ENCODE measurements at places on chromosomes 6 and 20. TPM values are rescaled to one million over a fixed set of nuclear protein-coding genes. Genes with fewer than 3 reads are reported as not detected.

- no peak for DNase-seq
These were observed 119.7 kb upstream of the ZNF184 start for GRCh38 chr6:27592481-27593199.

UFL1 gene
- total RNA-seq: 21.2 TPM

DNA sequence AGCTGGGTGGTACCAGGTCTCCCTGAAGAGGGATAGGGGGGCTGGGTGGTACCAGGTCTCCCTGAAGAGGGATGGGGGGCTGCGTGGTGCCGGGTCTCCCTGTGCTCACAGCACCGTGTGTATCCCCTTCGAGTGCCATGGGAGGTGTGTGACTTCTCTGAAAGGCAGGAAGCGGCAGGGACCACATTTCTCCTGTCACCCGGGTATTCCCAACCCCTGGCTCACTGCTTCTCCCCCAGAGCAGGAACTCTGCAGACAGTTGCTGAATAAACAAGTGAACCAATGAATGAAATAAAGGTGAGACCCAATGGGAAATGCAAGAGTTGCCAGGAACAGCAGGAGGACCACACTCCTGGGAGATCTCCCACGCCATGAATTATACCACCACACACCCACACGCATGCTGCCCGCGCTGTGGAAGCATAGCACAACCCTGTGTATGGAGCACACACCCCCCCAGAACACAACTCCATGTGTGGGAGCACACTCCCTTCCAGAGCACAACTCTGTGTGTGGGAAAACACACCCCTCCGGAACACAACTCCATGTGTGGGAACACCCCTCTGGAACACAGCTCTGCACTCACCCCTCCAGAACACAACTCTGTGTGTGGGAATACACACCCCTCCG, 50.7 kb downstream of the RNASET2 start:
- peak; percentile 10 for DNase-seq

HLA-DOA gene
- total RNA-seq: 0.82 TPM

DLK2 gene
- total RNA-seq: 8.6 TPM

DNA sequence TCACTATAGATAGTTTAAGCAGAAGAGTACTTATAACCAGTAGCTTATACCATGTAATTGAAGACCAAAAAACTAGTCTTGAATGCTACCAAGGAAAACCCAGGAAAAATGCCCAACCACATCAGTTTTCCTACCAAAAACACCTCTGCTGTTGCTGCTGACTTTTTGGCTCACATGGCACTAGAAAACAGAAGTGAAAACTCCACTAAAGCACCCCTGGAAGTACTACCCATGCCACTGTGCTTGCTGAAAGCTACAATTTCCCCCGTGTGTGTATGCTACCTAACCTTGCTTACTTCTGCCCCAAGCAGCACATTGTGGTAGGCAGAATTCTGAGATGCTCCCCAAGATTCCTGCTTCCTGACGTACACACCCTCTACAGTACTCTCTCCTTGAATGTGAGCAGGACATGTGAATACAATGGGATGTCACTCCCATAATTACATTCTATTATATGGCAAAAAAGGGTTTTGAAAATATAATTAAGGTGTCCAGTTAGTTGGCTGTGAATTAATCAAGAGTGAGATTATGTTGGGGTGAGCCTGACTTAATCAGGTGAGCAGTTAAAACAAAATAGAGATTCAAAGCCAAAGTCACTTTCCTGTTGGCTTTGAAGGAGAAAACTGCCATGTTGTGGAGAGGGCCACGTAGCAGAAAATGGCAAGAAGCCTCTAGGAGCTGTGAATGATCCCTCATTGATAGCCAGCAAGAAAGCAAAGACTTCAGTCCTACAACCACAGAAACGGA, 209.8 kb upstream of the MARCKS start:
- DNase-seq: no peak

GRCh38 chr6:12381587-12381986, 91.4 kb downstream of the EDN1 start:
- no peak for DNase-seq

DNA sequence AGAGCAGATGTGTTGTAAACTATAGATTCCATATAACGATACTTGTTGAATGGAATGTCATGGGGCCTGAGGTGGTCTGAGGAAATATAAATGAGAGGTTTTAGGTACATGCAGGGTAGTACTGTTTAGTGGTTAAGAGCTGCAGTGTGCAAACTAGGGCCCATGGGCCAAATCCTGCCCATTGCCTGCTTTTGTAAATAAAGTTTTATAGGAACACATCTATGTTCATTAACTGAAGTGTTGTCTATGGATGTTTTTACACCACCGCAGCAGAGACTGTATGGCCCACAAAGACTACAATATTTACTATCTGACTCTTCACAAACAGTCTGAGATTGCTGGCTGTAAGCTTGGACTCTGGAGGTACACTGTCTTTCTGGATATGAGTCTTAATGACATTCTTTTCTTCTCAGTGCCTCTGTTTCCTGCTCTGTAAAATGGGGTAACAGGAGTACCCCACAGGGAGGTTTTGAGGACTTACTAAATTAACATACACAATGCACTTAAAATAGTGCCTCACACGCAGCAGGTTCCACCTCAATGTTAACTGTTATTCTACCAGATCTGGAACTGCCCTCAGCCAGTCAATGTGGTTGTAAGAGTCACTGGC, 12.5 kb downstream of the GCM1 start:
- DNase-seq: no peak

- DNase-seq: no peak
These were observed 38.0 kb downstream of the CD164 start for GRCh38 chr6:109344226-109344625.

DNA sequence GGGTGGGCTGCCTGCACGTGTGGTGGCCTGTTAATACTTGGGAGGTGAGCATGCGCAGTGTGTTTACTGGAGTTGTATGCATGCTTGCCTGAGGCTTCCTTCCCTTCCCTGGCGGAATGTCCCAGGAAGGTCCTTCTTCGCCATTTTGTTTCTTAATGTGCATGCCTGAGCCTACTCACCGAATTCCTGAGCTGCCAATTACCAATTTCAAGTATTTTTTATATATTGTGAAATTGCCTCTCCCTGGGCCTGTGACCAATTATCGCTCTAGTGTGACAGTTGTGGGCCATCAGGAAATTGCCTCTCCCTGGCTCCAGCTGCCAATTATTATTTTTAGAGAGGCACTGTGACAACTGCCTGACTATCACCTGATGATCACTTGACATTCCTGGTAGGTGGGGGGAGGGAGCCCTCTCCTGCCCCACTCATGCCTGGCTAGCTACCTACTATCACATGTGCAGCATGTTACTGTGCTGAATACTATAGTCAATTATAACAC, 70.0 kb downstream of the FAM50B start:
- no peak for DNase-seq

DNA sequence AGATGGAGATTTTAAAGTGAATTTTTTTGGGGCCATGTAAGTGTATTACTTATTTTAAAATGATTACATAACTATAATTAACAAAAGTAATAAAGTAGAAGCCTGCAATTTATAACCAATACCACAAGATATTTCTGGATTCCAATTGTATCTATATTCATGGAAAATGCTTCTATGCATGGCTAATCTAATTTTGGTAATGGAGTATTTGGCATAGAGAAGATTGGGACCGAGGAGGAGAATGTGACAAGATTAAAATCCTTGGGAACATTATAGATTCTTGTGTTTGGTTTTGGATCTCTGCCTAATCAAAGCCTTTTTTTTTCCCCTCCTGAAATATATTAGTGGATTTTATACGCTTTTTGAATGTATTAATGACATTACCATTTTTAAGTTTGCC, 12.9 kb upstream of the TMX4 start:
- DNase-seq: no peak

DNA sequence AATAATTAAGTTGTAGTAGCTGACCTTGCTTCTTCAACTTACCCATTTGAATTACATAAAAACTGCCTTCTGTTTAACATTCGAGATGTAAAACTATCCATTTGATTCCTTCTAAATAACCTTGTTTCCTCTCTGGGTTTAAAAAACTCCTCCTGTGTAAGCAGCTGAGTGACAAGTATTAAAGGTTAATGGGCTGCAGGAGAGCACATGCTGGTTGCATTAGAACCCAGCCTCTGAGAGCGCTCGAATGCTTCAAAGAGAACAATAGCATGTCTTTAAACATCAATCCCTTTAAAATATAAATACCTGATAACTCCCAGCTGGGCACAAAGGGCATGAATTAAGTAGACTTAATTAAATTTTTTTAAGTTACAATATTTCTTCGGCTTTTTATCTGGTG, 215.8 kb downstream of the EYA4 start:
- no peak for DNase-seq

- peak; percentile 66 for DNase-seq
These were observed 162.2 kb downstream of the TBXT start for GRCh38 chr6:166005401-166005943.

GRCh38 chr6:145225500-145225899, 509.8 kb downstream of the EPM2A start:
- DNase-seq: no peak

DNA sequence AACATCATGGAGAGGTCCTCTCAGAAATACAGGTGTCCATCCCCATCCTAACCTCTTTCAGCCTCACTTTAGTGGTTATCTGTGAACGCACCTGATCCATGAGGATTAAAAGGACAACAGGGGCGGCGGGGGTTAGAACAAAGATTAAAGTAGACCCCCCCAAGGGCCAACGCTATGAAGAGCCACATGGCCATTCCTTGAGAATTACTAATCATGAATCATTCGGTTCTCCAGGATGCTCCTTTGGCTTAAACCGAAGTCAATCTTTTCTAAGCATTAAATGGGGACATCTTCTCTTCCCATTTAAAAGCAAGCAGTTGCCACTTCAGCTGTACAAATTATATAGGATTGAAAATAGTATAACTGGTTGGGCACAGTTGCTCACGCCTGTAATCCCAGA, 212.4 kb downstream of the GMPR start:
- DNase-seq: no peak

DNA sequence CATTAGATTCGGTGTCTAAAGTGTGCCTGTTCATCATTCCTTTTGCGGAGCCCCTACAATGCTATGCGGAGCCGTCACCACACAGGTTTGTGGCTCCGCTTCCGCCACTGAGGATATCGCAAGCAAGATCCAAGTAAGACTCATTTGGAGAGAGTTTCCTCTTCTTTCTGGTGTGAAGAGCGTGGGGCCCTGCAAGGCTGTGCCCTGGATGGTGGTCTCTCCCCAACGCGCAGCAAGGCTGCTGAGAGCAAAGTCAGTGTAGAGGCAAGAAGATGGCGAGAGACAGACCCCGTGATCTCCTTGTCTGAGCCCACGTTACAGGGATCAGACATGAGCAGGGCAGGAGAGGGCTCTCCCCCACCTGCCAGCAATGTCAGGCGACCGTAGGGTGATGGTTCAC, 96.3 kb upstream of the AFDN start:
- DNase-seq: no peak

ZBTB2 gene
- total RNA-seq: 11.4 TPM

FOXF2 gene
- 1.2 TPM for total RNA-seq

DNA sequence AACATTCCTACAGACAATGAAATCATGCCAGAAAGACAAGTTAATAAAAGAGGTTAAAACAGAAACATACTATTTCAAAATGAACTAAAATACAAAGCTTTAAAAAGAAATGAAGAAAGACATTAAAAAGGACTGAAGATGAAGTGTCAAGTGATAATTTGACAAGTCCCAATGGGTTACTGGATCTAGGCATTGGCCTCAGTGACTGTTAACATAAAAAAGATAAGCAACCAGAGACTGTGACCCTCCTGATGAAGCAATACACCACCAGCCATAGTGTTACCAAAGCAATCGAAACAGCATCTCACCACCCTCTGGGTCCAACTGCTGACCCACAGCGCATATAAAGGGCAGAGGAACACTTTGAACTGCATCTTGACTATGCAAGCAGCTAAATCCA, 130.3 kb downstream of the FIG4 start:
- no peak for DNase-seq

DNA sequence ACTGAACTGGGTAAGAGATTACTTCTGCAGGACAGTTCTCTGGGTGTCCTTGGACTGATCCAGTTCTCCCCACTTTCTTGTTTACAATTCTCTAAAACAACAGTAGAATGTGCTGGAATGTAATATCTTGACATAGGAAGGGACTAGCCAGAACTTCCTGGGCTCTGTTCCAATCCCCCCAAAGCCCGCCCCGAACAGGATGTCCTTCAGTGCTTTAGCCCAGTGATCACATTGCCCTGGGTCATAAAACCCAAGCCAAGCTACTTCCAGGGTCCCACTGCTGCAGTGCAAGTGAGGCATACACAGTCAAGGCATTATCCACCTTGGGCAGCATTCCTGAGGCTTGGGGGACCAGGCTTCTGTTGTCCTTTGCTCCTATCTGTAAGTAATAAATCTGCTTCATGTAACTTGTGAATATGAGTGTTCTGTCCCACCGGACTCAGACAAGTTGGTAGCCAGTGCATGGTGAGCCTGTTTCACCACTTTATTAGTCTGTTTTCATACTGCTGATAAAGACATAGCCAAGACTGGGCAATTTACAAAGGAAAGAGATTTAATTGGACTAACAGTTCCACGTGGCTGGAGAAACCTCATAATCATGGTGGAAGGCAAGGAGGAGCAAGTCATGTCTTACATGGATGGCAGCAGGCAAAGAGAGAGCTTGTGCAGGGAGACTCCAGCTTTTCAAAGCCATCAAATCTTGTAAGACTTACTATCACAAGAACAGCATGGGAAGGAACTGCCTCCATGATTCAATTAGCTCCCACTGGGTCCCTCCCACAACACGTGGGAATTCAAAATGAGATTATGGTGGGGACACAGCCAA, 23.5 kb downstream of the FITM2 start:
- no peak for DNase-seq

GRCh38 chr6:145294942-145295341, 440.4 kb downstream of the EPM2A start:
- no peak for DNase-seq

GRCh38 chr6:170276369-170277057, 14.4 kb downstream of the DLL1 start:
- no peak for DNase-seq
